Peyer's patch (tissue), 4 donors: ENCODE measurements at places on chromosomes 4 and X. TPM values are rescaled to one million over a fixed set of nuclear protein-coding genes. Genes with fewer than 3 reads are reported as not detected.

DNA sequence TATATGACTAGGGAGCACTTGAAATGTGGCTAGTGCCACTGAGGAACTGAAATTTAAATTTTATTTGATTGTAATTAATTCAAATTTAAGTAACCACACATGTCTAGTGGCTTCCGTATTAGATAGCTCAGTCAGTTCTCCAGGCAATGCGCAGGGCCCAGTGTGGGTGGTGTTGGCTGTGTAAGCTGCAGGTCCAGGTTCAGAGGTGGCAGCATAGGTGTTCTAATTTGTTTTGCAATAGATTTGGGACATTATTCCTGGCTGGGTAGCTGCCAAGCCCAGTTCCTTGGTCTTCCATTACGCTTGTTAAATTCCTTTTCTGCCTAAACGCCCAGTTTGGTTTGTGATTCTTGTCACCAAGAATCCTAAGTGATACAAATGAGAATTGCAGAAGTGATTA lies 79.5 kb downstream of the FAM184B start:
- H3K4me3 ChIP-seq: no peak overlapping the region
- H3K36me3 ChIP-seq: no peaks in the 10 kb centered on the region
- H3K27me3 ChIP-seq: no peaks in the 10 kb centered on the region
- H3K27ac ChIP-seq: no peak overlapping the region

GRCh38 chrX:39850630-39851152 lies 247.1 kb downstream of the BCOR start:
- H3K27ac ChIP-seq: no peak overlapping the region
- no peak overlapping the region for H3K4me3 ChIP-seq
- no peaks in the 10 kb centered on the region for H3K27me3 ChIP-seq
- DNase-seq: no peak
- no peaks in the 10 kb centered on the region for H3K36me3 ChIP-seq

DNA sequence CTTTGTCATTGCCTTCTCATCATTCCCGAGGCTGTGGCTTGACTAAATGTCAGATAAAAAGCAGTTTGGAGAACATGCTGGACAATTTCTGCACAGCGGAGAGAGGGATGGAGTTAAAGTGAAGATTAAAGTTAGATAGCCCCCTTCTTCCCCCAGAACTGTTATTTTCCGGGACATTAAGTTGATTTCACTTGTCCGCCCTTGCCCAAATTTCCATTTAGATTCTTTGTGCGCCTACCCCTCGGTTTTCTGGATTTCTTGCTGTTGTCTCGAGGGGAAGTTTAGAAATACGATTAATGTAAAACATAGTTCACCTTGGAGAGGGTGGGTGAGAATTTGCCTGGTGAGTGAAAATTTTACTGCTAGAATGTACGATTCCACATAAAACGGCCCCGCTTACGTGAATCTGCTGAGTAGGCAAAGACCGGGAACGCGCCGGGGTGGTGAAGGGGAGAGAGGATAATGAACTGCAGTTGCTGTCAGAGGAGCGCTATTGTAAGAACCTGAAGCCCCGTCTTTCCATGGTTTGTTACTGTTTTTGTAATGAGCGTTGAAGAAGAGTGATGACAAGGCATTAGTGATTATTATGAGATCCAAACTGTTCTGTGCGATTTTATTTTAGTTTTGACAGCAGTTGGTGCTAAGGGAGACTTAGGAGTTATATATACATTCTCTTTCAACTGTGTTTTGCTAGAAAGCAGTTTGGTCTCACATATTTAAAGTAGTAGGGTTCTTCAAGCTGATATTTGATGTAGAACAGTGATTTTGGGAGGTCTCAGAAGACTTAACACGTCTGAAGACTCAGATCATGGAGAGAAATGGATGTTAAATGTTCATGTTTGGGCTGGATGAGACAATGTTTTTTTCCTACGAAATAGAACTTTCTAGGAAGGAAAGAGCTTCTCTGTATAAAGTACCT lies 73.0 kb downstream of the AFF1 start:
- DNase-seq: peak; percentile 62
- H3K27ac ChIP-seq: peak overlapping the region; percentile 94

DNA sequence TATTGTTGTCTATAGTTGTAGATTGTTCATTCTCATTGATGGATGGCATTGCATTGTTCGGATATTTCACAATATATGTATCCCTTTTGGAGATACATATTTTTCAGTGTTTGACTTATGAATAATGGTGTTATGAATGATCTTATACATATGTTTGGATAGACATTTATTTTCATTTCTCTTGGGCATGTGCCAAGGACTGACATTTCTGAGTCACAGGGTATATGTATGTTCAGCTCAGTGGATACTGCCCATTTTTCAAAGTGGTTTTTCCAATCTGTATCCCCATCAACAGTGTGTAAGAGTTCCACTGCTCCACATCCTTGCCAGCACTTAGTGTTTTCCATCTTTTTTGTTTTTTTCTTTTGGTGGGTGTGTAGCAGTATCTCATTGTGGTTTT lies 45.0 kb upstream of the RAB40AL start:
- no peak for DNase-seq
- H3K4me3 ChIP-seq: no peak overlapping the region
- H3K4me1 ChIP-seq: no peaks in the 10 kb centered on the region
- H3K27me3 ChIP-seq: no peaks in the 10 kb centered on the region

Gene CLCN3
- 61.5 TPM for total RNA-seq

Gene GIMD1
- not detected for total RNA-seq

Gene SATL1
- not detected for total RNA-seq
